ENCODE measurements at places on chromosomes 7 and 10.

DNA sequence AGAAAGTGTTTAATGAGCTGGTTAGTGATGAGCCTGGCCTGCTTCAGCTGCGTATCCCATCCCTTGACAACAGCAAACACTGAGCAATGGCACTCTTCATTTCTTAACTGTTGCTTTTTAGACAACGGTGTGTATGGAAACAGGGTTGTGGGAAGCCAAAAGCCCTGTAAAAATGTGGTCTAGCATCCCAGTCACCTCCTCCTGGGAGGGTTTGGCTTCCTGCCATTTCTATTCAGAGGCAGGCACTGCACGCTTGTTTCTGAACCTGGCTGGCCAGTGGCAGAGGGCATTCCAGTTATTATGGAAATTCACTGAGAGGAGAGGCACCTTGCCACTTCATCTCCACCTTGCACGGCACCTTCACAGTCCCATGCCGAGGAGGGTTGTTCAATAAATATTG lies 123.0 kb upstream of the ADARB2 start:
- no peak overlapping the region for H3K4me3 ChIP-seq
- H3K27me3 ChIP-seq = peaks cover 57% of the 10 kb centered on the region
- H3K36me3 ChIP-seq = peaks cover 12% of the 10 kb centered on the region
- DNase-seq = no peak
- H3K27ac ChIP-seq = no peak overlapping the region
- H3K4me1 ChIP-seq = no peaks in the 10 kb centered on the region

- H3K27me3 ChIP-seq = no peaks in the 10 kb centered on the region
- no peak overlapping the region for H3K27ac ChIP-seq
- no peak for DNase-seq
- no peaks in the 10 kb centered on the region for H3K36me3 ChIP-seq
- H3K4me3 ChIP-seq = no peak overlapping the region
- H3K4me1 ChIP-seq = peaks cover 16% of the 10 kb centered on the region
Measured at GRCh38 chr10:6654571-6654970, 74.5 kb upstream of the PRKCQ start.

- DNase-seq = no peak
- no peaks in the 10 kb centered on the region for H3K4me1 ChIP-seq
- no peak overlapping the region for H3K4me3 ChIP-seq
- no peak overlapping the region for H3K27ac ChIP-seq
Measured at GRCh38 chr10:34884272-34884952, 69.3 kb upstream of the PARD3 start.

- no peaks in the 10 kb centered on the region for H3K4me1 ChIP-seq
- H3K27me3 ChIP-seq = no peaks in the 10 kb centered on the region
- H3K36me3 ChIP-seq = no peaks in the 10 kb centered on the region
- no peak overlapping the region for H3K27ac ChIP-seq
- DNase-seq = no peak
- no peak overlapping the region for H3K4me3 ChIP-seq
Measured at GRCh38 chr7:50214126-50214670, 90.3 kb upstream of the IKZF1 start.

DNA sequence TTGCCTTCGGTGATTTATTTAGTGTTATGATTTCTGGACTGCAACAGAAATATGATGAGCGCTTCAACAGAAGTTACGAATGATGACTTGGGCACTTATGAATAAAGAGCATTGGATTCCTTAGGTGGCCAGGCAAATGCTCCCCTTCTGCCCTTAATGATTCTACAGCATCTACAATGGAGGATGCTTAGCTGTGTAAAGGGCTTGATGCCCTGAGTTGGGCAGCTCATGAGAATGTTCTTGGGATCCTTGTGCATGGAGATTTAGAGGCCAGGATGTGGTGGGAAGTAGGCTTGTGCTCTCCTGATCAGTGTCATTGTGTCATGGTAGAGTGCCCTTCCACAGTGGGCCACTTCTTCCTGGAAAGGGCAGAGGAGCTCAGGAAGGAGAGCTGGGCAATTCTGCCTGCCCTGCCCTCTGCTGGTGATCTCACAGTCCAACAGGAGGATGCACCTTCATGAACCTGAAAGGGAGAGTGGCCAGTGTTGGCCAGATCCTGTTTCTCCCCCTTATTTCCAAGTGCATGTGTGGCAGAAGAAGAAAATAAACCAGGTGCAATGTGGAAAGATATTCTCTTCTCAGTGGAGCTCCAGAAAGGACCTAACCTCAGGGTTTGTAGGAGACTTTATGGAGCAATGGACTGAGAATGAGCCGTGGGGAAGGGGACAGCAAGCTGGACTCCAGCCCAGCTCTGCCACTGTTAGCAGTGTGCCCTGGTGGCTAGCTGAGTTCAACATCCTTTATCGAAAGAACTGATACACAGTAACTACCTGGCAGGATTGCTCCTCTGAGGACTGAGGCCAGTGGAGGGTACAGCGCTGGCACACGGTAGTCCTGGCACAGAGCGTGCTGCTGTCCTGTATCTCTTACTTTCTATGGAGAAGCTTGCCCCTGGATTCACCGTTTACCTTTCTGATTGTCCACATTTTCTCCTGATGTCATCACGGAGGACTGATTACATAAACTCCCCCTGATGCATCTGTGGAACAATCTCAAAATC lies 182.9 kb downstream of the BMPER start:
- H3K4me3 ChIP-seq = no peak overlapping the region
- H3K27ac ChIP-seq = no peak overlapping the region
- DNase-seq = peak; percentile 73

Measured in WTC11 (cell line).